ENCODE measurements at places on chromosomes 3 and 15.

- no peak for DNase-seq
Measured at GRCh38 chr15:44882499-44882968, 74.0 kb upstream of the TERB2 start.

DNA sequence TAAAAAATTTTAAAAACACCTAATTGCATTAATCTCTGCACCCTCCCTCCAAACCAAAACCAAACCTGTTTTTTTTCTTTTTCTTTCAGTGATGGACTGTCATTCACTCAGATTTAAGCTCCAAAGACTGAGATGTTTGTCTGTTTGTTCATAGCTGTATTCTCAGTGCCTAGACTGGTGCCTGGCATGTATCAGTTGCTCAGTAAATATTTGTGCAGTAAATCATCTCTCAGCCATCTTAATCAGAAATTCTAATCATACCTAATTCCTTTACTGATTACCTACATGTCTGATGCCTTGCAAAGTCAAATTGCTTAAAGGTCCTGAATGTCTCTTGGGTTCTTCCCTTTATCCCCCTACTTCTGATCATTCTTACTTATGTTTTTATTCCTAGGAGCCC lies 138.8 kb downstream of the ZNF609 start:
- DNase-seq = no peak

- DNase-seq = no peak
Measured at GRCh38 chr15:78399091-78399490, 38.9 kb upstream of the IREB2 start.

- DNase-seq = peak; percentile 9
Measured at GRCh38 chr3:46215810-46216414, 7.8 kb upstream of the CCR1 start.

- peak; percentile 53 for DNase-seq
Measured at GRCh38 chr3:194443901-194444300, 42.9 kb downstream of the ATP13A3 start.

DNA sequence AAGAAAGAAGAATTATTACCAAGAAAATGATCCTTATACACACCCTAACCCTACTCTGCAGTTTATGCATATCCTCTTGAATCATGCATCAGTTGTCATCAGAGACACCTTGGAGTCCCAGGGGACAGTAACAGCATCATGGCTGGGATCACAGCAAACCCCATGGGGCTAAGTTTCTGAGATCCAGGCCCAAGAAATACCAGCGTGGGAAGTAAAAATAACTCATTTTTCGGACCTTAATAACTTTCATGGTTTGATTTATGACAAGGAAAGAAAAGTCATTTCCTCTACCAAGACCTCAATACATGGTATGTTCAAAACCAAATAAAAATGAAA lies 38.8 kb upstream of the B3GNT5 start:
- DNase-seq = no peak

- no peak for DNase-seq
Measured at GRCh38 chr3:25120665-25121064, 307.4 kb upstream of the RARB start.

DNA sequence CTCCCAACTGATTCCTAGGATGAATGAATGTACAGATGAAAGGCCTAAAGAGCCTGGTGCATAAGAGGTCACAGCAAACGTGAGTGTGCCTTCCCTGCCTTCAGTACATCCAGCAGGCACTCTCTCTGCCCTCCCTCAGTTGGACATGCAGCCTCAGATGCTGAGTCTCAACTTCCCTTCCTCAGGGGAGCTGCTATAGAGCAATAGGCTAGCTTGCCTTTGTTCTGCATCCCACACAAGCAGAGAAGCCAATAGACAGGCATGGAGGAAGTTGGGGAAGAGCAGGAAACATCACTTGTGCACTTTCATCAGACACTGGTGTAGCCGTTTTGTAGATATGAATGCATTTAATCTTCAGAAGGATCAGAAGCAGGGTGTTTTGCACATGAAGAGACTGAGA lies 147.5 kb upstream of the THBS1 start:
- DNase-seq = no peak

DNA sequence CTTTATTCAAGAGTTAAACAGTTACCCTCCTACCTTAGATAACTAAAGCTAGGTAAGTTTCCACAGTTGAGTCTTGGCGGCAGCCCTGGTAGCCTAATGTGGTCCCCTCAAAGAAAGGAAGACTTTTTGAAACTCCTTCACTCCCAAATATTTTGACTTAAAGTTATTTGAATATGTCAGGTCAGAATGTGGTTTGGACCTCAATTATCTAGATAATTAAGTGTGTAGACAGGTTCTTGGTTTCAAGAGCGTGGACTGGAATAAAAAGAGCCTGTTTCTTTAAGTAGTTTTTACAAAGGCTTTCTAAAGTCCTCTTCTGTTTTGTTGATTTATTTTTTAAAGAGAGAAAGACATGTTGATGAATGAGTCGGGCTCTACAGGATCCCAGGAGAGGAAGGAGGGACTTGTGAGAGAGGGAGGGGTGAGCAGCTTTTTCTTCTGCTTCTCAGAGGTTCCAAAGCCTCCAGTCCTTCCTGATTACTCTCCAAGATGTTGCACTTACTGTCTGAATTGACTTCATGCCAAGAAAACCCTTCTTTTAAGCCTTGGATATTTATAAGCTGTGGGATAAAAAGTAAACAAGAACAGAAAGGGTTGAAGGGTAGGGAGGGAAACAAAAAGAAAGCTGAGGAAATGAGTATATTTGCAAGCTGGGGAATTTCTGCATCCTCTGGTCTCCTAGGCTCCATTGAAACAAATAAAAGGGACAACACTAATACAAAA lies 457.4 kb downstream of the IGSF11 start:
- no peak for DNase-seq

Data from fibroblast of skin of right quadriceps (primary cell).